Activated CD4-positive, alpha-beta T cell treated with anti-CD3 and anti-CD28 coated beads, Interleukin-2, amount 10 ng/mL, durations not matched to agents 24 days and 14 days (primary cell): ENCODE measurements at places on chromosomes 7 and 10. TPM values are rescaled to one million over a fixed set of nuclear protein-coding genes. Genes with fewer than 3 reads are reported as not detected.

CAMK2B gene
- 1.3 and 1.6 TPM in 2 replicates for total RNA-seq

TAC1 gene
- total RNA-seq, result 0.28 TPM in 1 of 2 replicates, not detected in the other

CHST15 gene
- 0.16 and 0.36 TPM in 2 replicates for total RNA-seq

CTAGE8 gene
- total RNA-seq, result 0.99 and 2.0 TPM in 2 replicates

ZNF365 gene
- total RNA-seq, result not detected in 2 replicates

TAS2R3 gene
- total RNA-seq, result 1.2 and 2.2 TPM in 2 replicates

CPN1 gene
- total RNA-seq, result not detected in 2 replicates

PARD3 gene
- 2.3 and 2.9 TPM in 2 replicates for total RNA-seq

LRRD1 gene
- total RNA-seq, result not detected in 2 replicates

GIMAP7 gene
- 40.5 and 45.0 TPM in 2 replicates for total RNA-seq

SP8 gene
- not detected in 2 replicates for total RNA-seq

SH2D4B gene
- 0.19 and 0.23 TPM in 2 replicates for total RNA-seq

MEIG1 gene
- total RNA-seq, result not detected in 2 replicates

STEAP1 gene
- total RNA-seq, result 1.1 and 1.4 TPM in 2 replicates

MBL2 gene
- not detected in 2 replicates for total RNA-seq

TMEM176A gene
- total RNA-seq, result not detected in 2 replicates

ANKRD1 gene
- total RNA-seq, result not detected in 2 replicates

KIF20B gene
- total RNA-seq, result 55.0 and 55.6 TPM in 2 replicates

PLXNA4 gene
- 0.54 and 0.70 TPM in 2 replicates for total RNA-seq

CDHR1 gene
- total RNA-seq, result 0.26 and 0.33 TPM in 2 replicates

MPP7 gene
- 0.43 and 0.54 TPM in 2 replicates for total RNA-seq

SNX10 gene
- 40.1 and 42.1 TPM in 2 replicates for total RNA-seq

ARHGEF35 gene
- total RNA-seq, result 2.8 and 3.5 TPM in 2 replicates

JAKMIP3 gene
- 1.2 and 1.3 TPM in 2 replicates for total RNA-seq

TEX36 gene
- not detected in 2 replicates for total RNA-seq

TWIST1 gene
- 7.5 and 8.1 TPM in 2 replicates for total RNA-seq

MSMB gene
- total RNA-seq, result not detected in 2 replicates

ST8SIA6 gene
- total RNA-seq, result not detected in 2 replicates

CXCL12 gene
- not detected in 2 replicates for total RNA-seq

MYO1G gene
- total RNA-seq, result 283 and 290 TPM in 2 replicates

IKZF1 gene
- total RNA-seq, result 282 and 292 TPM in 2 replicates

PAPOLB gene
- total RNA-seq, result not detected in 2 replicates

ASB10 gene
- not detected in 2 replicates for total RNA-seq

NSUN5 gene
- total RNA-seq, result 72.5 and 76.1 TPM in 2 replicates

MINDY3 gene
- total RNA-seq, result 16.3 and 20.1 TPM in 2 replicates

PTN gene
- not detected in 2 replicates for total RNA-seq

KEL gene
- total RNA-seq, result 0.12 and 0.37 TPM in 2 replicates

SPDYE9 gene
- total RNA-seq, result not detected in 2 replicates

ANKRD22 gene
- 0.12 TPM in 1 of 2 replicates, not detected in the other for total RNA-seq

CDHR3 gene
- 0.36 and 1.0 TPM in 2 replicates for total RNA-seq

ASB15 gene
- total RNA-seq, result not detected in 2 replicates

CC2D2B gene
- total RNA-seq, result 0.26 TPM in 1 of 2 replicates, not detected in the other

EPHA1 gene
- 0.09 and 0.26 TPM in 2 replicates for total RNA-seq

RAMP3 gene
- total RNA-seq, result not detected in 2 replicates

ANKRD61 gene
- 0.31 and 0.58 TPM in 2 replicates for total RNA-seq

STEAP1B gene
- total RNA-seq, result 0.21 TPM in 1 of 2 replicates, not detected in the other

RUFY2 gene
- 9.5 and 10.3 TPM in 2 replicates for total RNA-seq

SEMA3C gene
- not detected in 2 replicates for total RNA-seq

ZNF398 gene
- total RNA-seq, result 11.7 and 14.2 TPM in 2 replicates
